Suprapubic skin (tissue), 4 donors: ENCODE measurements at places on chromosomes 6 and 20. TPM values are rescaled to one million over a fixed set of nuclear protein-coding genes. Genes with fewer than 3 reads are reported as not detected.

The BTNL2 gene
- not detected for total RNA-seq

The HTR1E gene
- total RNA-seq: not detected

The KCNQ5 gene
- 0.30 TPM for total RNA-seq

The ZNF334 gene
- total RNA-seq: 2.6 TPM

The DEFB115 gene
- not detected for total RNA-seq

The FAM162B gene
- total RNA-seq: 4.1 TPM

The WDR27 gene
- total RNA-seq: 59.4 TPM

The DLK2 gene
- total RNA-seq: 23.6 TPM

The TCF15 gene
- not detected for total RNA-seq
